ENCODE measurements at places on chromosomes 11 and 22.
A peak's percentile ranks its signal among the peaks of the same experiment; 100 is the strongest.

GRCh38 chr22:49951000-49951677, 9.4 kb upstream of the PIM3 start:
- no peak for DNase-seq

- no peak for DNase-seq
Measured at GRCh38 chr11:117220999-117221774, 10.7 kb downstream of the PCSK7 start.

GRCh38 chr11:130181295-130182272, 22.0 kb downstream of the ST14 start:
- peak; percentile 74 for DNase-seq

- no peak for DNase-seq
Measured at GRCh38 chr11:32847511-32847910, 17.8 kb downstream of the PRRG4 start.

DNA sequence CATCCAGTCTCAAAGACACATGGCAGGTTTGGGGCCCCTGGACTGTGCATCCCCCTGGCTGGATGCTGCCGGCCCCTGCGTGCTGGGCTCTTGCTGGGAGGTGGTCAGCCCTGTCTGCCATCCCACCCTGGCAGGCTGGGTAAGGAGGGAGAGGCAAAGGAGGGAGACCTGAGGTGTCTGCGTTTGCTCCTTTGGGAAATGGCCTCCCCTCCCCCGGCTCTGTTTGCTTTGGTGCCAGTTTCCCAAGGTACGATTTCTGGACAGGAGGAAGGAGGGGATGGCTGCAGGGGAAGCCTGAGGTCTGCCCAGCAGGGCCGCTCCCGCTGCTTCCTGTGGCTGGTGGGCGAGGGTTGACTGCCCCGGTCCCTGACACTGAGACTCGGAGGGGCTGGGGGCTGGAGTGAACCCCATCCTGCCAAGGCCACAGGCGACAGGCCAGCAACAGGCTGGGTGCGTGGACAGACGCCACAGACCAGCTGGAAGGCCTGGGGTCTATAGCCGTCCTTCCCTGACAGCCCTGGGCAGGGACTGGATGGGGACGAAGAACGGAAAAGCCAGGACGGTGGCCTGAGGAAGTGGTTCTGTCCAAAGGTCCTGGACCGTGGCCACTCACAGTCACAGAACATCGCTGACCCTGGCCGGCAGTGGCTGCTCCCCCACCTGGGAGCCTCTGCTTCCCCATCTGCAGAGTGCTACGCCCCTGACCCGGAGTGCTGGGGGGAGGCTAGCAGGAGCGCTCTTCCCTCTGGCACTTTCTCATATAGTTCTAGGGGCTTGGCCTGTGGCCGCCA, 38.0 kb downstream of the OSBPL5 start:
- no peak for DNase-seq

DNA sequence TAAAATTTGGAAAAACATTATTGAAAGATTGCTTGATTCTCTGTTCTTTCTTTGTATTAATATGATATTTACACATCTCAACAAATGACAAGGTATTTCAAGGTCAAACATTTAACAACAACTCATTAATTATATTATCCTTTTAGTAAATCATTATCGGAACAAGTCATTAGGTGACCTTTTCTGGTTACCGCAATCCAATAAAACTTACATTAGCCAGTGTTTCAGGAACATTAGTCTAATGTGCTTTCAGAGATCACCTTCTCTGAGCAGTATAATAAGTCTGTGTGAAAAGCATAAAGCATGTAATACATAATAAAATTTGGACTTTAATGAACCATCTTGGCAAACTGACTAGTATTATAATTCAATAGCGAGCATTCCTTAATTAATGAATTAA, 1466.4 kb downstream of the FAM181B start:
- no peak for DNase-seq

DNA sequence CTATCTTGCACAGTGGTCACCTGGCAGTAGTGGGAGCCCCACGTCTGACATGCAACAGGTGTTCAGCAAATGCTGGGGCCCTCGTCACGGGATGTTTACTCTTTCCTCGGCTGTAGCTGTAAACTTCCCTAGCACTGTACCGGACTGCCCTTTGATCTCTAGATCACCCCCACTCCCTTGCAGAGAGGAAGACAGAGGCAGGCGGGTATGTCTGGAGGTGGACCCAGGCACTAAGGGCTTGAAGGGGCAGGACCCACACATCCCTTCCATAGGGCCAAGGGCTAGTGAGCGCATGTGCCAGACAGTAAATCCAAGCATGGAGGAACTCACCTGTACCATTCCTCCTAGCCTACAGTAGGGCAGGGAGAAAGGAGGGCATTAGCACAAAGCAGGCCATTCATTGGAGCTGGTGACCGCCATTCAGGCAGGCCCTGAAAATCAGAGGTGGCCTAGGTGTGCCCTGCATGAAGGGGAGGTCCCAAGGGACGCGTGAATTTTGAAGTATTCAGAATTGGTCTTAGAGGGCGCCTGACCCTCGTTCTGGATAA, 1.9 kb upstream of the SMTN start:
- no peak for DNase-seq
